ENCODE measurements at places on chromosomes 12 and 14. TPM values are rescaled to one million over a fixed set of nuclear protein-coding genes. Genes with fewer than 3 reads are reported as not detected.

DNA sequence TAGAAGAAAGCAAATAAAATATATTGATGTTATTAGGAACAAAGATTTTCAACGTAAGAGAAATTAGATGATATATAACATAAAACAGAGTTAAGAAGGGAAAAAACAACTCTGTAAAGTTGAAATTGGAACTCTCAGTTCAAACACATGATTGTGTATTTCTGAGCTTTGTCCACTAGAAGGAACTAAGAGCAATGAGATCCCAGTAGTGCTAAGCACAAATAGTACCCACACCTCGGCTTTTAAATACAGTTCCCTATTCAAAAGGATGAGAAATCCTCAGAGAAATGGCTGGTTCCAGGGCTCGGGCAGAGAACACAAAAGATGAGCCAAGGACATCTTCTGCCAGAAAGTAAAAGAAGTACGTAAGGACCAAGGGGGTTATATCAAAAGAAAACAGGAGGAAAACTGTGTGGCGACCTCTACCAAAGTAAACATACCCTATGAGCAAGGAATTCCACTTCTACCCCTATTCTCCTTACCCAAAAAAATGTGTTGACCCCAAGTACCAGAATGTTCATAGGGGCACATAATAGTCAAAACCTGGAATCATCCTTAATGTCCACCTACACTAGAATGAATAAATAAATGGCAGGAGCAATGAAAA lies 96.6 kb downstream of the SPTSSA start:
- peaks cover 23% of the 10 kb centered on the region for H3K4me1 ChIP-seq
- DNase-seq: no peak
- no peaks in the 10 kb centered on the region for H3K36me3 ChIP-seq
- H3K4me3 ChIP-seq: no peak overlapping the region

CLEC6A gene
- not detected for total RNA-seq

HOTAIR gene
- total RNA-seq: not detected

DNA sequence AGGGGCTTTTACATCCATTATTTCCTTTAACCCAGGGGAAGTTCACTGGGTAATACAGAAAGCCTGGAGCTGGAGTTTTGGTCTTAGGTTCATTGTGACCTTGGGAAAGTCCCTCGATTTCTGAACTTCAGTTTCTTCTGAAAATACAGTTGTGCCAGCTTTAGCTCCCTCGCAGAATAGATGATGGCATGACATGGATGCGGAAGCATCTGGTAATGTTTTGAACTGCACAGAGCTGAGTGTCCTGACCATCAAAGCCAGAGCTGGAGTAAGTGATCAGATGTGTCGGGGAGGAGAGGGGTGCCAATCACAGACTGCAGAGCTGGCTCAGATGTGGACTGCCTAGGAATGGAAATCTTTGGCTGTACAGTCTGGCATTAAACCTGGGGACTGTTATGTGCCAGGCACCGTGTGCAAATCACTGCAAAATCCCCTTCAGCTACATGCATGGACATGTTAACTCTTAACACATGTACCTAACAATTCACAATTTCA lies 180.9 kb downstream of the ETV6 start:
- DNase-seq: no peak
- peak overlapping the region; percentile 16 for H3K27ac ChIP-seq
- H3K36me3 ChIP-seq: no peaks in the 10 kb centered on the region
- H3K4me1 ChIP-seq: peaks cover 57% of the 10 kb centered on the region
- H3K4me3 ChIP-seq: no peak overlapping the region
- H3K27me3 ChIP-seq: no peaks in the 10 kb centered on the region

DNA sequence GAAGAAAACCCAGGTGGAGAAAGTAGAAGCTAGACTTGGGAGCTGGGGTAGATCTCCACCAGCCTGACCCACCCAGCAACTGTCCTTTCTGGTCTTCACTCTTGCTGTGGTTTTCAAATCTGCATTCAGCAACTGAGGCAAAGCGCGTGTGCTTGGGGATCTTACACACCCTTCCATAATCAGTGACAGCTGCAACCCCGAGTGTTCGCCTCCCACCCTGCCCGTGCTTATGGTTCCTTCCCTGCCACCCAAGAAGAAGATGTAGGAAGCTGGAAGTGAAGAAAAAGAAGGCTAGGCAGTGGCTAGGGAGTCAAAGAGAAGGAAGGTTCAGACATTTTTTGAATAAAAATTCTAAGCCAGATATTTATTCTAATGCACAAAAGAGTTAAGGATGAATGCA lies 162.6 kb upstream of the CCND2 start:
- no peaks in the 10 kb centered on the region for H3K4me1 ChIP-seq
- H3K27ac ChIP-seq: no peak overlapping the region
- no peak overlapping the region for H3K4me3 ChIP-seq
- H3K27me3 ChIP-seq: no peaks in the 10 kb centered on the region

GRCh38 chr12:12210983-12211382 lies 55.9 kb downstream of the LRP6 start:
- DNase-seq: no peak
- peaks cover 46% of the 10 kb centered on the region for H3K4me1 ChIP-seq
- no peaks in the 10 kb centered on the region for H3K36me3 ChIP-seq
- no peaks in the 10 kb centered on the region for H3K27me3 ChIP-seq

DNA sequence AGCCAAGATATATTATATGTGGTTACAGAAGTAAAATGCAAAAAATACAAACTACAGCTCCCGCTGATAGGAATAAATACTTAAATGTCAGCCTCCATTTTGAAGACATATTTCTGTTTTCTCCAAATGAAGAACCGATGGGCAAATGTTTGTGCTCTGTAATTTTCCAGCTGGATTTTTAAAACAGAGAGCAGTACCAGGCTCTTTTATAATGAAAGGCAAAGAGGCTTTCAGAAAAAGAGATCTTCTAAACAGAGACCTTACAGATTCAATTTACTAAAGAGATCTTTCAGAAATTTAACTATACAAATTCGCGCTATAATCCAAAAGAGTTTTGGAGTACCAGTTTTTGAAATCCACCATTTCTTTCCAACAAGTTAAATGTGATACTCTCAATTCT lies 19.9 kb downstream of the MAP4K5 start:
- H3K27me3 ChIP-seq: no peaks in the 10 kb centered on the region
- H3K27ac ChIP-seq: no peak overlapping the region
- no peak overlapping the region for H3K4me3 ChIP-seq
- DNase-seq: no peak

ARHGEF25 gene
- 10.1 TPM for total RNA-seq

GRCh38 chr12:130764475-130765185 lies 48.5 kb upstream of the RIMBP2 start:
- DNase-seq: no peak
- H3K4me1 ChIP-seq: no peaks in the 10 kb centered on the region
- no peaks in the 10 kb centered on the region for H3K36me3 ChIP-seq

DNA sequence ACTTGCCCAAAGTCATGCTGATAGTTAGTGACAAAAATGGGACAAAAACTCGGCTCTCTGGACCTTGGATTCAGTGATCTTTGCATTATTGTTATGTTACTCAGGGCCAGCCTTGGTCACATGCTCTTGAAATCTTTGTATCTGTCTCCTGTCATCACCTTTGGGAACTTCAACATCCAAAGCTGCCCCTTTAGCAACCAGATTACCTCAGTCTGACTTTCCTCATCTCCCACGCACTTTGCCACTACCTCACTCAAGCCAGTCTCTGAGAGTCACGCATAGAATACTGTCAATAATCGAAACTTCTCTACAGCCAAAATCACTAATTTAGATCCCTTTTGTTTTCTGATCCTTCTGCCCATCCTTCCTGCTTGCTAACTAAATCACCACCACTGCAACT lies 90.8 kb upstream of the DAAM1 start:
- no peaks in the 10 kb centered on the region for H3K27me3 ChIP-seq
- H3K4me3 ChIP-seq: no peak overlapping the region
- no peaks in the 10 kb centered on the region for H3K4me1 ChIP-seq

STXBP6 gene
- total RNA-seq: 20.1 TPM

DNA sequence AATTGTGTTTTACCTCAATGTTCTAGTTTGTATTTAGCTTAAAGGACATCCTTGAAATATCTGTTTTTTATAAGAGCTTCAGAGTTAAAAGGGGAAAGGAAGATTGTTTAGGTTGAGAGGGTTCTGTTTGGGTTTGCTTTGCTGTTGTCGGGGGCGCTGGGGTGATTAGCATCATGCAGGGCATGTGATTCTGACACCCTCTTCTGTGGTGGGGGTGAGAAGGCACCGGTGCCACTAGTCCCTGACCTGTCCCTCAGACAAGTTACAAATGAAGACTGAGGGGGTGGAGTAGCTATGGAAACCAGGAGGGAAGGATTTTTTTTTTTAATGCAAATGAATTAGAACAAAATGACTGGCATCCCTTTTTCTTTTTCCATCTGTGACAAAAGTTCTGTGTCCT lies 291.3 kb downstream of the RPAP3 start:
- H3K36me3 ChIP-seq: no peaks in the 10 kb centered on the region
- H3K4me1 ChIP-seq: no peaks in the 10 kb centered on the region
- no peak overlapping the region for H3K27ac ChIP-seq

HHIPL1 gene
- 0.26 TPM for total RNA-seq

DNA sequence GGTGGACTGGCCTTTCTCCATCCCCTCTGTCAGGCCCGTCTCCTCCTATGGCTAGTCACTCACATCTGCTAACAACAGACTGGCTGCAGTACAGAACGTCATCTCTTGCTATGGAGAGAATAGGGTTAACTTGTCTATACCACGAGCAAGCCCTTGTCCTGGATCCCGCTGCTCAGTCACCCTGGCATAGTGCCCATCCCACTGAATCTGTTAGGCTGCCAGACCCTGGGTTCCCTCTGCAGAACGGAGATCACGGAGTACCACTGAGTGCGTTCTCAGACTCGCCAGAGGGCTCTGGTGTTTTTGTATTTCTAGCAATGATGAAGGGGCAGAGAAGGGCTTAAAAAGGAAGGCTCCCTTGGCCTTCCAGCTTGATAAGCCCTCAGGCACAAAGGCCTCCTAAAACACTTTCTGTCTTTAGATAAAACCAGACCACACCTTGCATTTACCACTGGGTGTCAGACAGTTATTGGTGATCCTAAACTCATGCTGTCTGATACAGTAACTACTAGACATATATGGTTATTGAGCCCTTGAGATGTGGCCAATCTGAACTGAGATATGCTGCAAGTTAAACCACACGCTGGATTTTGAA lies 6.3 kb upstream of the NRIP2 start:
- no peaks in the 10 kb centered on the region for H3K27me3 ChIP-seq
- no peaks in the 10 kb centered on the region for H3K36me3 ChIP-seq
- no peak overlapping the region for H3K4me3 ChIP-seq
- H3K27ac ChIP-seq: no peak overlapping the region

DNA sequence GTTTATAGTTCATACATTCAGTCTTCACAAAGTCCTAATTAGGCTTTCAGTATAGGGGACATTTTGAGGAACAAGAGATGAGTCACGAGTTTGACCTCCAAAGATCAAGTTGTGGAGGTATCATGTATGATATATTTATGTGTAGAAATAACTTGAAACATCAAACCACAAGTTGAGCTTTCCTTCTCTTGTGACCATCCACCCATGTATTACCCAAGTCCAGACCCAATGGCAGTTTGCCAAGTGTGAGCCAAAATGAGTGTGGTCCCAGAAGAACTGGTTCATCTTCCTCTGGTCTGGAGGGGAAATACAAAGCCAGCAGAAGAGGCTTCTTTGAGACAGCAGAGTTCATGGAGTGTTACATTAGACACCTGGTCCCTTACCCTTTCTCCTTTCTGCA lies 104.9 kb downstream of the ATP23 start:
- H3K27ac ChIP-seq: no peak overlapping the region
- DNase-seq: no peak
- H3K4me1 ChIP-seq: no peaks in the 10 kb centered on the region
- no peaks in the 10 kb centered on the region for H3K27me3 ChIP-seq
- no peak overlapping the region for H3K4me3 ChIP-seq

GRCh38 chr14:61609884-61610283 lies 85.4 kb upstream of the HIF1A start:
- no peaks in the 10 kb centered on the region for H3K36me3 ChIP-seq
- H3K27ac ChIP-seq: no peak overlapping the region
- no peak overlapping the region for H3K4me3 ChIP-seq
- no peak for DNase-seq
- H3K27me3 ChIP-seq: no peaks in the 10 kb centered on the region

RPGRIP1 gene
- total RNA-seq: not detected

CCDC88C gene
- 57.4 TPM for total RNA-seq

DNA sequence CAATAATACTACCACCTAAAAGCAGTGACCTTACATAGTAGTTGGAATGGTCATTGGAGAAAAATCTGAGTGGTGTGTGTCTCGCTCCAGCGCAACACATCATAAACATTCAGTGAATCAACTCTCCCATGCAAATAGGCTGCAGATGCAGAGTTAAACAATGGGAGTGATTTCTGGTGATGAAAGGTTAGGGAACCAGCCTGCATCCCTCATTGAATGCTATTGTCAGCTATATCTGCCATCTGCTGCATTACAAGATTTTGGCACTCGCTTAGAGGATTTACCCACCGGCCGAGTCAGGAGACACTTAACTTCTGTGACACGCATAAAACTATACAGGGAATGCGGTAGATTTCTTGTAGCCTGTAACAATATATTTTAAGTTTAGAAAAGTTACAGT lies 900.9 kb downstream of the FLRT2 start:
- no peak overlapping the region for H3K27ac ChIP-seq
- no peak for DNase-seq
- H3K27me3 ChIP-seq: no peaks in the 10 kb centered on the region
- H3K4me3 ChIP-seq: no peak overlapping the region

GPR84 gene
- not detected for total RNA-seq

GRCh38 chr12:99985129-99985570 lies 414 bp upstream of the ANKS1B start:
- no peaks in the 10 kb centered on the region for H3K36me3 ChIP-seq
- no peak for DNase-seq
- H3K27me3 ChIP-seq: no peaks in the 10 kb centered on the region
- H3K27ac ChIP-seq: peak overlapping the region; percentile 34
- no peak overlapping the region for H3K4me3 ChIP-seq
- peaks cover 4% of the 10 kb centered on the region for H3K4me1 ChIP-seq

DNA sequence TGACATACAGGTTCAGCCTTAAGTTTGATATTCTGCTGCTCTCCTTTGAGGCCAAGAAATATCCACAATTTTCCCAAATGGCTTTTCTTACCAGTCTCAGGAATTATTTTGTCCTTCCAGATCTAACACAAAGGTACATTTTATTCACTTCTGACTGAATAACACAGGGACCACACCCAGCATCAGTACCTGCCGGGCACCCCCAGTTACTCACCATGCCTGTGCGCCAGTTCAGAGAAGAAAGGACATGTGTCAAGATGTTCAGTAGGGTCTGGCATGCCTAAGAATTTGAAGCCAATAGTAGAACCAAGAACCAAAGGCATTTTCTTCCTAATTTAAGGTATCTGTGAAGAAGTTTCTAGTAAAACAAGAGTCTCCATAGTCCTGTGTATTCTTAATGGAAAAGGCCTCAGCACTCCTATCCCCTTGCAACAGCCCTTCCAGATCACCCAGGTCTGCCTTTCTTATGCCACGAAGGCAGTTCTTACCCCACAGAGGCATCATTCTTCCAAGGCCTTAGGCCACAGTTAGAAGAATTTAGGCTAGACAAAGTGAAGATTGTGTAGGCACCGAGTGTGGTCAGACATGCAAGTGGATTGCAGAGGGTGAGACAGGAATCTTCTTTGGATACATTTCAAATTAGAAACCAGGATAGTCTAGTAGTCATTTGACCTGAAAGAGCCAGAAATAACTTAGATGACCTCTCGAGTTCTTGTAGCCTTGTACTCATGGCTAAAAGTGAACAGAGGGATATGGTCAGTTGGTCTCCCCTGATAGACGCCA lies 140.1 kb upstream of the HIF1A start:
- no peak for DNase-seq
- H3K36me3 ChIP-seq: no peaks in the 10 kb centered on the region
- H3K27ac ChIP-seq: peak overlapping the region; percentile 92
- H3K4me3 ChIP-seq: no peak overlapping the region
- H3K4me1 ChIP-seq: peaks cover 53% of the 10 kb centered on the region
